ENCODE measurements at places on chromosomes 1 and 21.
A peak's percentile ranks its signal among the peaks of the same experiment; 100 is the strongest.

DNA sequence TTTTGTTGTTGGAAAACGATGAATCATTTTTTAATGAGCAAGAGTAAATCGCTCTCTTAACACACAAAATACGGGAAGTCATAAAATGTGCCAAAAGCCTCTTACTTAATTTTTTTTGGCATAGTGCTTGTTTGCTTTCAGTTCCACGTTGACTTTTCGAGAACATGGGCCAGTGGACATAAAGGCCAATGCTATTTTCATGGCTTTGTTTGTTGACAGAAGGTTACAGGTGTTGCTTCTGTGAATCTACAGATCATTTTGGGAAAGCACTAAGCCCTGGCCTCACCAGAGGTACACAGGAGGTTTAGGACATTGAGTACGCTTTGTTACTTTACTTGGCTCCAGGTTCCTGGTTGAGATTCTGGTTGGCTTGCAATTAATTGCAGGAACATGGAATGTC lies 199.4 kb upstream of the HMCN1 start:
- no peak for DNase-seq

GRCh38 chr1:109341944-109342930 lies 35.4 kb upstream of the MYBPHL start:
- DNase-seq, result no peak

DNA sequence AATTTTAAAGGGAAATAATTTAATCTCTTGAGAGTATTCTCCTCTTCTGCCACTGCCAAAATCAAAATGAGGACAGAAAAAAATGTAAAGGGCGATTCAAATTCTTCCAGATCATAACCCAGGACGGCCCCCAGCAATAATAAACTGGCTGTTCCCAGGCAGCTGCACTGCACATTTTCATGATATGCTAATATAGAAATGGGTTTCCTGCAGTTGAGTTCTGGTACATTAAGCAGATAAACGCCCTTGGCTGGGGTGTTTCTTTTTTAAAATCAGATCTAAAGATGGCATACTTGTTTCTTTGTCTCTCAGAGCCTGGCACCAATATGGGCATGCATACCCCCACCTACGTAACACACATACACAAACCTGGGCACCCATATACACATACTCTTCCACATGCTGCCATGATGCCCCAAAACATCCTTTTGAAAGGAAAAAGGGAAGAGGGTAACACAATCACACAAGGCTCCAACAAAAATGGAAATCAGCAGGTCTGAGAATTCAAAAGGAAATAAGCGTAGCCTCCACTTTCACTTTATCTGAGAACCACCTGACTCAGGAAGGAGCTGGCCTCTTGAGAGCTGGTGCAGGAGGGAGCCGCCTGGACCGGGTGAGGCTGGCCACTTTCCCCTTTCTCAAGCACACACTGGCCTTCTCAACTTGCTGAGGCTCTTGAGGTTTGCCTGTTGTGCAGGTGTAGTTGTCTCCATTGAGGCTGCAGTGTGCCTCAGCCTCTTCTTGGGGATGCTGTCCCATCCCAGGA lies 653.4 kb downstream of the KIF26B start:
- no peak for DNase-seq

- no peak for DNase-seq
Observed at GRCh38 chr1:2468041-2468472, 8.0 kb upstream of the PLCH2 start.

GRCh38 chr1:176976225-176976624 lies 188.3 kb downstream of the ASTN1 start:
- DNase-seq, result no peak

DNA sequence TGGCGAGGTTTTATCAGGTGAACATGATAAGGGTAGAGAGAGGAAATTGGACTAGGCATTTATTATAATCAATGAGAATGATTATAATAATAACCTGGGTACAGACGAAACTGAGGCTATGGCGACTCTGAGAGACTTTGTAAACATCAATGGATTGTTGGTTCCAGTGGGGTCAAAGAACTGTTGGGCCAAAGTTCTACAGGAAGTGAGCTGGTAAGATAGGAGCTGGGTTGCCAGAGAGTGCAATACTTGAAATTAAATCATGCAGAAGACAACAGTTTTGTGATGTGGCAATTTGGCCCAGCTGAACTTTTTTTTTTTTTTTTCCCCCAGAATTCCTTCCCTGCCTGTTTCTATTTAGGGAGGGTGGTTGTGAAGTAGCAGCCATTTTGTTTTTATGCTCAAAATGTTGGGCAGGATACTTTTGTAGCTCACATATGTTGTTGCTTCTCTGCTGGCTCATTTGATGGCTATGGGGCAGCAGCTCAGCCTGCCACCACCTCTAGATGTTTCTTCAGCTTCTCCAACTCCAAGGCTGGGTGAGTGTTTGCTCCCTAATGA lies 286.5 kb upstream of the B3GALT2 start:
- DNase-seq, result no peak

GRCh38 chr1:9481048-9481447 lies 58.2 kb upstream of the SLC25A33 start:
- no peak for DNase-seq

GRCh38 chr1:85615586-85616363 lies 35.2 kb downstream of the CCN1 start:
- no peak for DNase-seq

GRCh38 chr1:185402930-185403329 lies 85.9 kb upstream of the IVNS1ABP start:
- no peak for DNase-seq

DNA sequence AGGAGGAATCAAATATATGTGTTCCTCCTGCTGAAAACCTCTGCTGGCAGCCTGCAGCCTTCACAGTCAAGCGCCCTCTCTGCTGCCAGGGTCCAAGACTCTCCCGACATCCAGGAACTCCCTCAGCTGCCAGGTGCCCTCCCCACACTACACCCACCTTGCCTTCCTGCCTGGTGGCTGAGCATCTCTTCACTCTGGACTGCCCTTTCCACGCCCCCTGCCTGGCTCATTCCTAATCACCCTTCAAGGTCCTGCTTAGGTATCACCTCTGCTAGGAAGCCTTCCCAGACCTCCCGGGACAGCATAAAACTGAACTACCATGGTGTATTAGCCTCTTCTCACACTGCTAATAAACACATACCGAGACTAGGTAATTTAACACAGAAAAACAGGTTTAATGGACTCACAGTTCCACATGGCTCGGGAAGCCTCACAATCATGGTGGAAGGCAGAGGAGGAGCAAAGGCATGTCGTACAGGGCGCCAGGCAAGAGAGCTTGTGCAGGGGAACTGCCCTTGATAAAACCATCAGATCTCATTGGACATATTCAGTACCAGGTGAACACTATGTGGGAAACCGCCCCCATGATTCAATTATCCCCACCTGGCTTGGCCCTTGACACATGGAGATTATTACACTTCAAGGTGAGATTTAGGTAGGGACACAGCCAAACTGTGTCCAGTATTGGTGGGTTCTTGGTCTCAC lies 15.3 kb downstream of the LDLRAD1 start:
- DNase-seq, result no peak

GRCh38 chr1:55067022-55067778 lies 27.9 kb downstream of the PCSK9 start:
- no peak for DNase-seq

GRCh38 chr21:28485301-28486022 lies 507.2 kb downstream of the LTN1 start:
- DNase-seq, result peak; percentile 44

DNA sequence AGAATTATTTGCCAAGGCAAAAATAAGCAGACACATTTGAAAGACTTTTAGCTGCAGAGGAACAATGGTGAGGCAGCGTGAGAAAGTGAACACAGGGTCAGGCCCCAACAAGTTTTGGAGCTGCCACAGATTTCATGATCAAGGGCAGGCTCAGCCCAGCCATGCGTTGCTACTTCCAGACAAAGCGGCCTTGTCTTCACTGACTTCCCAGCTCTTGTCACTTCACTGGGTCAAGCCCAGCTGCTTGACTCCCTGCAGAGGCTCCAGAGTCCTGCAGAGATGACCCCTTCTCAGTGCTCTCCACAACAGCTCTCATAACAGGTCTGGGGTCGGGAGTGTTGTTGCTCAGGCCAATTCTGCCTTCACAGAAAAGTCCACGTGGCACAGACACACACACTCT lies 35.8 kb downstream of the HHAT start:
- DNase-seq, result no peak

- no peak for DNase-seq
Observed at GRCh38 chr1:100277866-100278265, 11.8 kb downstream of the RTCA start.

DNA sequence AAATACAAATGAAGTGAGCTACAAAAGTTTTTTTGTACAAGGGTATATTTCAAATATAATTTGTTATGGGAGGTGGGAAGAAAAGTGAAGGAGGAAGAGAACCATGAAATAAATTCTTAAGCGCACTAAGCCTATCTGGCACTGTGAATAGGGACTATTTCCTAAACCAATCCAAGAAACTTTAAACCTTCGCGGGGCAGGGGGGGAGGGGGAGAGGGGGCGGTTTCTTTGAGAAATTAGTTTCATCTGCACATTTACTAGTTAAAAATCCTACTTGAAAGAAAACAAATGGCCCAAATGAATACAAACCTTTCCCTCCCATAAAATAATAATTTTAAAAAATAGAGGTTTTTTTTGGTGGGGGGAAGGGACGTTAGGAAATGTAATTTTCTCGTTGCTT lies 364 bp downstream of the GOLPH3L start:
- DNase-seq, result no peak

DNA sequence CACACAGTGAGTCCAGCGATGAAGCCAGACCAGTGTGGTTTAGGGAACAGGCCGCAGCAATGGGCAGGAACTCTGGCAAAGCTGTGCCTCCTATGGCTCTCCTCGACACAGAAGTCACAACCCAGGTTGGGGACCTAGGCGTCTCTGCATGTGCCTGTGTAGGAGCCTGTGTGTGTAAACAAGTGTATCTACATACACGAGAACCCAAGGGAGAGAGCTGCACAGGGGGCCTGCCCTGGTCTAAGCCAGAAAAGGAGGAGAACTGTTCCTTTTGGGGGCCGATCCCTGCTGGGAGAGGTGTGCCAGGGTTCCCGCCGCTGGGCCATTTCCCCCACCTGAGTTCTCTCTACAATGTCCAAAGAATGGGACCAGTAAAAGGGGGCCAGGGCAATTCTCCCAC lies 56.0 kb downstream of the CD247 start:
- DNase-seq, result no peak

GRCh38 chr1:25795211-25795610 lies 4.8 kb upstream of the SELENON start:
- DNase-seq, result no peak

- no peak for DNase-seq
Observed at GRCh38 chr1:91161749-91162148, 139.9 kb upstream of the ZNF644 start.

GRCh38 chr1:151511636-151512215 lies 539 bp downstream of the CGN start:
- DNase-seq, result no peak

- DNase-seq, result no peak
Observed at GRCh38 chr1:178169649-178170048, 75.7 kb downstream of the RASAL2 start.

DNA sequence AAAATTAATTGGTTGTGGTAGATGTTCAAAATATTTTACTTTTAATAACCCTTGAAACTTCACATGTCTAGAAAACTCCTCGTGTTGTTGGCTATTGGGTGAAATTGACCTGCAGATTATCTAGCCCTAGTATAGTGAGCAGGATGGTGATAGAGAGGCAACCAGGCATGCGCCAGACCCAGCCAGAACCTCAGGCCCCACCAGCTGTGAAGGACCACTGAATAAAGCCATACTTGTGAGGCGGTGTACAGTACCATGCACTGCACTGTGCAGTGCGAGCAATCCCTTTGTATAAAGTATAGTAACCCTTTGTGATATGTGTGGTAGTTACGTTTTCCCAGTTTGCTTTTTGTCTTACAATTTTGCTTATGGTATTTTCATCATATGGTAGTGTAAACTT lies 8.5 kb downstream of the TTF2 start:
- no peak for DNase-seq

GRCh38 chr1:51282605-51283004 lies 46.5 kb downstream of the RNF11 start:
- no peak for DNase-seq

GRCh38 chr1:168742386-168742785 lies 13.4 kb upstream of the DPT start:
- DNase-seq, result no peak

- no peak for DNase-seq
Observed at GRCh38 chr1:201396861-201397464, 2.2 kb downstream of the LAD1 start.

GRCh38 chr1:15810073-15810472 lies 2.6 kb upstream of the UQCRHL start:
- no peak for DNase-seq

DNA sequence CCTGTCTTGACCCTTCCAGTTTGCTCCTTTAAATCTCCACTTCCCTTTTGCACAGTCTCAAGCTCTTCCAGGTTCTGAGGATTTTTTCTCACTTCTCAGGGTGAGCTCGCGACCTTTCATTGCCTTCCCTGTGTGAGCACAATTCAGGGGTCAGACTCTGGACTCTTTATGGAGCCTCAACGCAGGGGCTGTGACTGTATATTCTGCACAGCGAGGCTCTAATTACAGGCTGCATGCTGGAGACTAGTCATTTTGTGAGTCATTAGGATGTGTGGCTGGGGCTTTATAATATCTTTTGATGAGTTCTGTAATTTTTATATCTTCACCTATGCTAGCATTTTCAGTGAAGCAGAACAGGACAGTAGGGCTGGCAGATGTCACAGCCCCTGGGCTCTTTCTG lies 270.7 kb downstream of the KAZN start:
- no peak for DNase-seq

GRCh38 chr1:52240592-52241210 lies 98.8 kb downstream of the ZFYVE9 start:
- DNase-seq, result no peak

DNA sequence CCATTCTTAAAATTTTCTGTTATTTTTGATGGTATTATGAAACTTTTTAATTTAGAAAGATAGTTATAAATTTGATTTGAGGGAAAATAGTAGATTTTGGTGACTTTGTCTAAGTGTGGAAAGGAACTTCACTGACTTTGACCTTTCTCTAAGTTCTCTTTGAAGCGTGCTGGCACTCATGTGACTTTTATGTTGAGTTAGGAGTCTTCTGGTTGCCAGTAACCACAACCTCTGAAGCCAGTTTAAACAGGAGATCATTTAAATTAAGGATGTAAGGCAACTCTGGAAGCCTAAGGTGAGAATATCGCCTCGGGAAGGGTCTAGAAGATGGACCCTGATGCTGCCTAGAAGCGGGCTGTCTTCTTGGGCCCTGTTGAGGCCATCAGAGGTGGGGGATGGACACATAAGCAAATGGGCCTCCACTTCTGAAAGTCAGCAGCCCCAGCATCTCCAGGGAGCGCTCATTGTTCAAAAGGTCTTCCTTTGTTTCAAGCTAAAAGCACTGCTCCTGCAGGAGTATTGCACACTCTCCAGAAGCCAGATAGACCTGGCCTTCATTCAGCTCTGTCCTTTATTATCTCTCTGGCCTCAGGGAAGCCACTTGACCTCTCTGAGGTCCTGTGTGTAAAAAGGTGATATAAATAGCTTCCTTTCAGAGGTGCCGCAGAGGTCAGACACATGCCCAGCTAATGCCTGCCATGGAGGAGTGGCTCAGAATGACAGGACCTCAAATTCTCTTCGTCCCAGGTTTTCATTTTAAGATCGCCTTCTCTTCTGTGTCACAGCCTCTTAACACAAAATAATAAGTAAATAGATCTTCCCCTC lies 5.1 kb upstream of the RCAN1 start:
- no peak for DNase-seq

- DNase-seq, result no peak
Observed at GRCh38 chr1:206686478-206687249, 2.0 kb downstream of the MAPKAPK2 start.

GRCh38 chr1:61626816-61627215 lies 98.1 kb downstream of the TM2D1 start:
- DNase-seq, result no peak
